ENCODE measurements at places on chromosomes 5 and 9.

- DNase-seq, result no peak
These were observed 112.7 kb downstream of the RORB start for GRCh38 chr9:74609671-74610405.

DNA sequence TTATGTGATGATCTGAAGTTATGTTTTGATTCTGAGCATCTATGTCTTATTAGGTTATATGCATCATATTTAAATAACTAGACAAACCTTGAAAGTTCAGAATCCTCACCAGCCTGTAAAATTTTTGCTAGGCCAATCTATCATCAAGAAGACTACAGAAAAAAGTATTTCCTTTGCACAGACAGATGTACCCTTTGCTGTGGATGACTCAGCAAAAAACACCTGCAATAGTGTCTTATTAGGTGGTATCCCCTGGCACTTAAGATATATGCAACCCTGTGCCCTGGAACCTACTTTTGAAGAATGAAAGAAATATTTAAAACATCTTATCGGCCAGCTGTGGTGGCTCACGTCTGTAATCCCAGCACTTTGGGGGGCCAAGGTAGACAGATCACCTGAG lies 130.6 kb downstream of the SLF1 start:
- no peak for DNase-seq

DNA sequence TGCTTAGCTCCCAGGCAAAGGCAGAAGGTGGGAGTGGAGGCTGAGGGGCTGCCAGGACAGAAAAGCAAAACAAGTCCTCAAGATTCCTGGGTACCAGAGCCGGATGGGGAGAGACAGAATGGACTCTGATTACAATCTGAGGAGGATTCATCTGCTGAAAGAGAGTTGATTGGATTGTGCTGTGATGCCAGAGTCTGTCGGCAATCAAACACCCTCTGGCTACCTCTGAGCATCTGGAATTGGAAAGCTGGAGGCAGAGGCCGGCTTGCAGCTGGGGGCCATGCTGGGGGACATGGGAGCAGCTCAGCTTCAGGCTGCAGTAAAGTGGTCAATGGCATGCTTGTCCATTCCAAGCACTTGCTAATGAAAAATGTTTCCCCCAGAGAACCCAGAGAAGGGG lies 59.3 kb downstream of the ASTN2 start:
- no peak for DNase-seq

DNA sequence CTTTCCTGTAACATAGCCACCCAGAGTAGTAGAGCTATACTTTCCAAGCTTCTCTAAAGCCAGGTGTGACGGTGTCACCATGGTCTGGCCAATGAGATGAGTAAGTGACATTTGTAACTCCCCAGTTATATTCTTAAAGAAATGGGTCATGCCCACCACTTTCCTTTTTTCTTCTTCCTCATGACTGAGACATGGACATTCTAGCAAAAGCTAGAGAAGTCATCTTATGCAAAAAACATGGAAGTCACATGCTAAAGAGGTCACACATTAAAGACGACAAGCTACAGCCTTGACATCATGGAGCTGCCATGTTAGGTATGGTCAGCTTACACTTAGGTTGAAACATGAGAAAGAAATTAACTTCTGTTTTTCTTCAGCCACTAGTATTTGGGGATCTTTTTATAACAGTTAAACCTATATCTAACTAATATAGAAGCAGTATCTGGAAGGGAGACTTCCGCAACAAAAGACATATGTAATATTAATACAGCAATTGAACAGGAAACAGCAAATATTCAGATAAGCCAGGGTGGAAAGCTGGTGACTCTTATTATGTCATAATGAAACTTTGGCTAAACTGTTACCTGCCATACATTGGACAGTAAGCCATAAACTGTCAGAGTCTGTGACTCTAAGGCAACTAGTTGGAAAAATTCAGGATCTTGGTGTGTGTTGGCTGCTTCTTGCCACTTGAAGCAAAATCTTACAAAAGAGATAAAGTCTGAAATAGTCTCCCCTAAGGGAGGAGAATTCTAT lies 54.7 kb upstream of the SNX2 start:
- DNase-seq, result no peak

DNA sequence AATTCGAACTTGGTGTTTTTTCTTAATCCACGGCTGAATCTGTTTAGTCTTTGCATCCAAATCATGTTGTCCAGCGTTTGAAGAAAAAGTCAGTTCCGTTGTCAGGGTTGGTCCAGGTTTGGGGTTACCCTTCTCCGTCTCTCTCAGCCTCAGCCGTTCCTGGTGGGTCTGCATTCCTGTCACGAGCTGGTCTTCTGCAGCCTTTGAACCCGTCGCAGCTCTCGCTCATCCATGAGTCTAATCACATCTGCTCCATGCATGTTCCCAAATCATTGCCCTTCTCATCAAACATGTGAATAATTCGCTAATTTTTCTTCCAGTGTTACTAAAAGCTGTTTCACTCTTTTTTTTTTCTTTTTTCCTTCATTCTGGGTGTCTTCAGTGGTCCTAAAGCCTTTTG lies 39.0 kb upstream of the EXOC3 start:
- no peak for DNase-seq

DNA sequence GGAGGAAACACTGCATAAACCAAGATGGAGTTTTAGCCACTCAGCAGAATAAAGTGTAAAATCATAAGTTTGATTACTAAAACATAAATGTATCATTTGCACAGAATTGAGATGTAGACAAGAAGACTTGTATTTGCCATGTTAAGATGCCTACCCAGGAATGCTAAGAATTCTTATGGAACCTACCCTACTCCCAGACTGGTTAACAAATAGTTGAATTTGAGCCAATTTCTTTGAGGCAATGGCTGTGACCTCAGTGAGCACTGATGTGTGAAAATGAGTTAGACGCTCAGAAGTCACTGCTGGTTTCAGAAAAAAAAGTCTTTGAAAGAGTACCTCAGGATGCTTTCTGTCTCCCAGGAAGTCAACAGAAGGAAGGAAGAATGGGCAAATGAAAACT lies 95.6 kb downstream of the ESM1 start:
- DNase-seq, result no peak
